ENCODE measurements at places on chromosomes 4 and X.

- no peak for DNase-seq
These were observed 15.0 kb downstream of the MECP2 start for GRCh38 chrX:154082396-154083125.

DNA sequence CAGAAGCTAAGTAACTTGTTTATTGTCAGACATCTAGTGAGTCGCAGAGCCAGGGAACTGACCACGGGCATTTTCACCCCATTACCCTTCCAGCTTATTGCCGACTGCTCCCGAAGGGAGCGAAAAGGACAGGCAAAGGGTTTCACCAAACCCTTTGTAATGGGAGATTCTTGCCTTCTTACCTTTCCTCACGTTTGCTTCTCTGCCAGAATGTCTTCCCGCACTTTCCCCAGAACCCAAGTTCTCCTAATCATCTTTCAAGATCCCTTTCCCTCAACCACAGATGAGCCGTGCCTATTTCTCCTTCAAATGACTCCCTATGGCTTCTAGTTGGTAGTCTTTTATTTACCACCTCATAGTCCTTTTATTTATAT, 520 bp upstream of the SRP72 start:
- DNase-seq: no peak

GRCh38 chrX:44071070-44071645, 98.0 kb upstream of the NDP start:
- no peak for DNase-seq

- no peak for DNase-seq
These were observed 253.8 kb upstream of the KCNIP4 start for GRCh38 chr4:22202246-22202974.

DNA sequence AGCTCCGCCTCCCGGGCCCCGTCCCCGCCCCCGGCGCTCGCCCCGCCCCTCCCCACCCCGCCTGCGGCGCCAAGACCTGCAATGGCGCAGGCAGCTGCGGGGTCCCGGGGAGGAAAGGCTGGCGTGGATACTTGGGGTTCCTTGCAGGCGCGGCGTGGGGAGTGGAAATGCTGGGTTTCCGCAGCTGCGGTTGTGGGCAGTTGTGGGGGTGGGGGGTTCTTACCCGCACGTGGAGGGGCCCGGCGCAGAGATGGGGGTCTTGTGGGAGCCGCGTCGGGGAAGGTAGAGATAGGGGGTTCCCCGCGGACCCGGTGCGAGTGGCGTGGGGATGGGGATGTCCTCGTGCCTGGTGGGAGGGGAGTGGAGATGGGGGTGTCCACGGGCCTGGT, 680 bp upstream of the ASMTL start:
- no peak for DNase-seq

GRCh38 chrX:46687619-46688018, 71.3 kb downstream of the SLC9A7 start:
- DNase-seq: no peak

DNA sequence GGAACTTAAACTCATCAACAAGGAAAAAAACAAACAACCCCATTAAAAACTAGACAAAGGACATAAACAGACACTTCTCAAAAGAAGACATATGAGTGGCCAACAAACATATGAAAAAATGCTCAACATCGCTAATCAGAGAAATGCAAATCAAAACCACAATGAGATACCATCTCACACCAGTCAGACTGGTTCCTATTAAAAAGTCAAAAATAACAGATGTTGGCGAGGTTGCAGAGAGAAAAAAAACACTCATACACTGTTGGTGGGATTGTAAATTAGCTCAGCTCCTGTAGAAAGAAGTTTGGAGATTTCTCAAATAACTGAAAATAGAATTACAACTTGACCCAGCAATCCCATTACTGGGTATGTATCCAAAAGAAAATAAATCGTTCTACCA, 28.7 kb downstream of the APLN start:
- no peak for DNase-seq

Data from upper lobe of right lung (tissue), 1 donor.